GM20000 (cell line): ENCODE measurements at places on chromosomes 7 and 10.

DNA sequence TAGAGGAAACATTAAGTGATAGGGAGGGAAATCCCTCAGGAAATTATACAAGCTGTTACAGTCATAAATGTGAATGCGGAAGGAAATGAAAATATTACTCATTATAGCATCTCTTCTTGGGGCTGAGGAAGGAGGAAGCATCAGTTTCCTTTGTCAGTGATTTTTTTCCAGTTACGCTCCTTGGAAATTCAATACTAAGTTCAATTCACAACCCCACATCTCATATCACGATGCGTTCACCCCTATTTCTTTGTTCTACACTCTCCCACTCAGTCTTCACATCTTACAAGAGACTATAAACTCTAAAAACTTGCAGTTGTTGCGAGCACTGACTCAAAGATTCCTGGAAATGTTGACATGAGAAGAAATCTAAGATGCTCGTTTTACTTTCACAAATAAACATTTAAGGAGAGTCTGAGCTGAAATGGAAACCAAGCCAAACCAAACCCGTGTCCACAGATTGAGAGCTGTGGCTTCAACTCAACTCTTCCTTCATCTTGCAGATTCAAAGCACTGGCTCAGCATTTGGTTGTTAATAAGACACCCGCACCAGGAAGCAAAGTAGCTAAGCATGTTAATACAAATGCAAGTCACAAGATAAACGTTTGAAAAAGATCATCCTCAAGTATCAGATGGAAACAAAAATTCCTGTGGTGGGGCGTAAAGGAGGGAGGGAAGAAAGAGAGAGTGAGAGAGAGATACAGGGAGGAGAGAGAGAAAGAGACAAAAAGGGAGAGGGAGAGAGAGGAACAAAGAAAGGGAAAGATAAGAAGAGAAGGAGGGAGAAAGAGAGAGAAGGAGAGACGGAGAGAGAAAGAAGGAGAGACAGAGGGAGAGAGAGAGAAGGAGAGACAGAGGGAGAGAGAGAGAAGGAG is 150.0 kb upstream of the RSU1 start:
- no peak for DNase-seq

- no peak for DNase-seq
These were observed 85.8 kb upstream of the GPR22 start for GRCh38 chr7:107384025-107384424.

- DNase-seq = no peak
These were observed 1274.9 kb upstream of the SORCS1 start for GRCh38 chr10:108439397-108439796.

- DNase-seq = no peak
These were observed 121.5 kb downstream of the SNX10 start for GRCh38 chr7:26413007-26413691.

DNA sequence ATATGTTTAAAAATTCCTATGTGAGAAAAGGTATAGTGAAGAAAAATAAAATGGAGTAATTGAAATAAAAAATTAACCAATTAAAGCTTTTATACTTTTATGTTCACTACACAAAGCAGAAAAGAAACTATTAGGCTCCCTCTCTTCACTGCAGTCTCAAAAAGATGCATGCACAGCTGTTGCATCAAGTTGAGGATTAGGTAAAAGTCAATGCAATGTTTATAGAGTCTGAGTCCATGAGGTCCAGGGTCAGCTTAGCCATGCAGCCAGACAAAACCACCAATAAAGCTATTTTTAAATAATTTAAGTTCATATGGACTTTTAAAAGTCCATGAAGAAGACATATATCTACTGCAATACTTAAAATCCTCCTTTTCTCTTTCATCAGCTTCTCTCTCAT is 31.1 kb upstream of the ING3 start:
- DNase-seq = no peak

DNA sequence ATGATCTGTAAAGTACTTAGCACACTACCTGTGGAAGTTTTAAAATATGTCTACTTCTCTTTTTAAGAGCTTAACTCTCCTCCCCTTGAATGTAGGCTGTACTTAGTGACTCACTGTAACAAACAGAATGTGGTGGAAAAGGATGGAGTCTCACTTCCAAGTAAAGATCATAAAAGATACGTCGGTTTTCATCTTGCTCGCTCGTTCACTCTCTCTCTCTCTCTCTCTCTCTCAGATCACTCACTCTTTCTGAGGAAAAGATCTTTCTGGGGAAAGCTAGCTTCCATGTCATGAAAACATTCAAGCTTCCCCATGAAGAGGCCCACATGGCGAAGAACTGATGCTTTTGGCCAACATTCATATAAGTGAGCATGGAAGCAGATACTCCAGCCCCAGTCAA is 5.5 kb downstream of the CHUK start:
- DNase-seq = no peak

- no peak for DNase-seq
These were observed 85.1 kb downstream of the EEPD1 start for GRCh38 chr7:36238138-36238537.

DNA sequence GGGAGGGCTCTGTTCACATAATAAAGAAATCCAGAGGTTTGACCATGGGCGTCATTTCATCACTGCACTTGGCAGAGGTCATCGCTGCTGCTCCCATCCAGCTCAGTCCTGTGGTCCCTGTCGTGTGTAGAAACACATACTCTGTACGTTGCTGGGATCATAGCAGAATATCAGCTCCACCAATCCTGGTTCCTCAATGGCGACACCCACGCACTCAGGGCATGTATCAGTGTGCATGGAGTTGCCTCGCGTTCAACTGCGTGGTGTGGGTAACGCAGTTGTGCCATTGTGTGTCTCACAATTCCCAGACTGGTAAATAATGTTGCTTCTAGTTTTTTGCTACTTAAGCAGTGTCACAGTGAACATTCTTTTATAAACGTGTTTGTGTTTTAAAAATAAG is 111.1 kb downstream of the LHPP start:
- no peak for DNase-seq

DNA sequence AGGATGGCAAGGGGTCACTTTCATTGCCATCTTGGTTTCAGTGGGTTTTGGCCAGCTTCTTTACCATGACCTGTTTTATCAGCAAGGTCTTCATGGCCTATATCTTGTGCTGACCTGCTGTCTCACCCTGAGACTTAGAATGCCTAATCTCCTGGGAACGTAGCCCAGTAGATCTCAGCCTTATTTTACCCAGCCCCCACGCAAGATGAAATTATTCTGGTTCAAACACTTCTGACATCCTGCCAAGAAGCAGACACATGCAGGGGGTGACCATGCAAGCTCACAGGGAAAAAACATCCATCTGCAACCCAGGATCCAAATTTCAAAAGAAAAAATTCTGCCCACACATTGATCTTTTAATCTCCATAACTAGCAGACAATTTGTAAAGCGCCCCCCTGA is 88.4 kb upstream of the EEPD1 start:
- no peak for DNase-seq

DNA sequence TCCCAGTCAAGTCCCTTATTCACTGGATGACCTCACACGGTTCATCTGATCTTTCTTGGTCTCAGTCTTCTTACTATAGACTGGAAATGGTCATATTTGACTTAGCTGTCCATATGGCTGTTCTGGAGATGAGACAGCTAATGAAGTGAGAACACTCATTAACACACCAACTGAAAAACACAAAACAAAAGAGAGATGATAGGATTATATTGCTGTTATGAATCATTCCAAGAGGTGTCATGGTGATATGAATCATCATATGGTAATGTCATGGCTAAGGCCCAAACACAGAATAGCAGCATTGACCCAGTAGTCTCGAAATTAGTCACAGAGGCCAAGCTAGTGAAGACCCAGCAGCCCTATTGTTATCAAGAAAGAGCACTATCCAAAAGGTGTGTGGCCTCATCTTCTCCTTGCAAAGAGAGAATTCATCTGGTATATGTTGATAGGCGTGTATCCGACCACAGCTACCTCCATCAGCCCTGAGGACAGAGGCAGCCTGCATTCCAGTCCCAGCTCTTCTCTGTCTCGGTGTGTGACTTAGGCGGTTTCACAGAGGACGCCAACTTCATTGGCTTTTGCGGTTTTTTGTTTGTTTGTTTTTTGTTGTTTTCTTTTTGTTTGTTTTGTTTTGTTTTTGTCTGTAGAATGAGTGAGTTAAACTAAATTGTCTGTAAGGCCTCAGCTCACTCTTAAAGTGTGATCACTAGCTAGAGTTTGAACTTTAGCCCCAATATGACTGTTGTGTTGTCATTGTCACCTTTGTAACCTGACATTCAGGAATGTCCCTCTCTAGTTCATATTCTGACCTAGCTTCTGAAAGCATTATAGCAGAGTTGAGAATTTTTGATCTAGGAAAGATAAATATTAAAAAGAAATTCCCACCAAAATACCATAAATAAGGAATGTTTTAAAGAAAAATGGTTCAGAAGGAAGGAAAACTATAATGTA is 97.4 kb upstream of the PDCD4 start:
- peak; percentile 84 for DNase-seq

DNA sequence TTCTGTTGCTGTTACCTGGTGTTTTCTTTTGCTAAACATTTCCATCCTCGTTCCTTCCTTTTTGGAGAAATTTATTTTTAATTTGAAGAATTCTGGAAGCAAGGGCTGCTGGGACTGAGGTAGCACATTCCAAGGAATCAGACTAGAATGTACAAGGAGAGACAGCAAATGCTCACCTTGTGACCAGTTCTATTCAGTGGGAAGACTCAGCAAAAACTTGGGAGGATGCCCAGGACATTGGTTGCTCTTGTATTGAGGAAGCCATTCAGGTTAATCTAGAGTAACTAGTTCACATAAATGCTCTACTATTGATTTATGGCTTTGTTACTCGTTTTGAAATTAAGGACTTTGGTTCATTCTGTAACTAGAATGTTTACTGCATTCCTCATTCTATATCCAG is 11.3 kb downstream of the PLCE1 start:
- DNase-seq = no peak
